ENCODE measurements at places on chromosomes 1 and 21.

DNA sequence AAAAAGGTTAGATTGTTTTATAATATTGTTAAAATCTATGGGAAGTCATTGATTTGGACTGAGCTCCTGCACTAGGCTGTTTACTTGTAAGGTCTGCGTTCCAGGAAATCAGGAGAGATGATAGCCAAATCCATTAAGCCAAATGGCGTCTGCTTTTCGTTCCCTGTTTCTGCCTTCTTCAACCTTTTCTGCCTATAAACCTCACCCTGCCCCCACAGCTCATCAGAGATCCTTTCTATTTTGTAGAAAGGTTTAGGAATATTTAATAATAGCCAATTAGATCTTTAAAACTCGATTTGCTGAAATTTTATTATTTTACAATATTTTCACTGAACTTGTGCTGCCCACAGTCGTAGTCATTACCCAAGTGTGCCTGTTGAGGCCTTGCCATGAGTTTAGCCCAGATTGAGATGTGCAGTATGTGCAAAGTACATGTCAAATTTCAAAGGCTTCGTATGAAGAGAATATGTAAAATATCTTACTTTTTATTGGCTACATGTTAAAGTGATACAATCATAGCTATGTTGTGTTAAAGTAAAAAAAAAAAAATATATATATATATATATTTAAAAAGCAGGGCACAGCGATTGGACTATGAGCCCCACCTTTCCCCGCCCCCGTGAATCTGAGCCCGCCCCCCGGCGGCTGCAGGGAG, 444 bp upstream of the IARS2 start:
- no peak for DNase-seq

DNA sequence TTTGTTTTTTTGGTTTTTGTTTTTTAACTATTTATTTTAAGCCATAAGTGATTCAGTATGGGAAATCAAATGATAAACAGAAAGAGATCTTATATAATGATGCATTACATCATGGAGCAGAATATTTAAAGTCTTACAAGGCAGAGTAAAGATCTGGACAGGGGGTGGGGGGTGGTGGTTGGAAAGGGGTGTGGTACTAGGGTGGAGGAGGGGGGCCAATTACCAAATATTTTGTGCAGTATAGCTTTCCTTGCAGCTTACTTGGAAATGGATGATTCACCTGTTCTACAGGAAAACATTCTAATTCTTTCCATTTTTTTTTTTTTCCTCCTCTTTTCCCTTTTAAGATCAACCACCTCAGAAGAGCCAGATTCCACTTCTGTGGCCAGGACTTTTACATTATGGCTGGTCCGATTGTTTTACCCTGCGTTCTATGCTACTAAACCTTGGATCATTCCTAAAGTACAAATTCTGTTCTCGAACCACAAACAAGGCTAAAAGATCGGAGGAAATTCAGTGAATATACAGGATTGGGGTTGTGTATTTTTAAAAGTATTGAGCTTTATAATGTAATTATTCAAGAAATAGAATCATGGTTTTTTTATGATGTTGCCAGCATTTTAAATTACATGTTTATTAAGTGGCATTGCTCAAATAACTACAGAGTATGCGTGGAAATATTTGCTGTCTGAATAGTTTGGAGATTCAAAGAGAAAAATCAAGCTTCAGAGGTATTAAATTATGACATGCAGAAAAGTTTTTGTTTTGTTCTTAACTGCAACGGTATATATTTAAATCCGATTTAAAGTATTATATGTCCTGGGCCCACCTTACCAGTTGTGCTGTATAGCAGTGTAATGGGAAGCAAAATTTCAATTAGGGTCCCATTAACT, 859.5 kb downstream of the USP25 start:
- no peak for DNase-seq

GRCh38 chr1:2469103-2469940, 6.8 kb upstream of the PLCH2 start:
- no peak for DNase-seq

DNA sequence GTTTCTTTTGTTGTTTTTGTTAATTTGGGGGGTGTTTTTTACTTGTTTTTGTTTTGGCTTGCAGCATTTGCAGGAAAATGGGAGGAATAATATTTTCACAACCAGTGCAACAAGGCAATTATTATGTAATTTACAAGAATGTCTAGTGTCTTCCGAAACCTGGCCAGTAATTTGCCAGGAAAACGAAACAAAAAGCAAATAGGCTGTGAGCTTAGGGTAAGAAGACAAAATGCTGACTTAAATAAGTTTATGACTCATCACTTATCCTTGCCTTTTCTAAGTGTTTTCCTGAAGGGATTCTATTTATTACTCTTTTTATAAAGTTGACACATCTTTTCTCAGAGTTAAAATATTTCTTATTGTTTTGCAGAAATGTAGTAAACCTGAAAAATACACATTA, 49.8 kb downstream of the KCNT2 start:
- DNase-seq: peak; percentile 66

DNA sequence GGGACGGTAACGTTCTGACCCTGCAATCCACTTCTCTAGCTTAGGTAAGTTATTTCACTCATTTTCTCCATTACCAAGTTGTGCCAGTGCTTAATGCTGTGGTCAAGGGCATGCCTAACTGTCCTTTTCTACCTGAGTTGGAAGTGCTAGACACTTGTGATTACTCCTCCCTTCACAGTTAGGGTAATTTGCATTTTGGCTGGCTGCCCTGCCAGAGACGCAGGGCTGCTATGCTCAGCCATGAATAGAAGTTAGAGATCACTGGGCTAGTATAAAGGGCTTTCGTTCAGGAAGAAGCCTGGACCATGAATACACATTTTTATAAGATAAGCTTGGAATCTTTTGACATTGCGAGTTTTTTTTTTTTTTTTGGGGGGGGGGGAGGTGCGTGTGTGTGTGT, 633.2 kb upstream of the NEGR1 start:
- DNase-seq: no peak

GRCh38 chr1:42239555-42239954, 75.0 kb upstream of the GUCA2A start:
- no peak for DNase-seq

DNA sequence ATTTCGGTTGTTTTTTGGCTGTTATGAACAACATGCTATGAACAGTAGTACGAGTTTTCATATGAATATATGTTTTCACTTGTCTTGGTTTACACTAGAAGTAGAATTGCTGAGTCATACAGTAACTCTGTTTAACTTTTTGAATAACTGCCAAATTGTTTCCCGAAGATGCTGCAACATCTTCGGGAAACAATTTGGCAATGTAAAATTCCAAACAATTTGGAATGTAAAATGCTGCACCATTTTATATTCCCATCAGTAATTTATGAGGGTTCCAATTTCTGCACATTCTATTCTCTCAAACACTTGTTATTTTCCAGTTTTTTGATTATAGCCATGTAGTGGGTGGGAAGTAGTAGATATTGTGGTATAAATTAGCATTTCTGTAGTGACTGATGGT, 11.6 kb downstream of the PCBP3 start:
- DNase-seq: peak; percentile 79

- DNase-seq: no peak
These were observed 152.6 kb downstream of the ZNF281 start for GRCh38 chr1:200257235-200257634.

DNA sequence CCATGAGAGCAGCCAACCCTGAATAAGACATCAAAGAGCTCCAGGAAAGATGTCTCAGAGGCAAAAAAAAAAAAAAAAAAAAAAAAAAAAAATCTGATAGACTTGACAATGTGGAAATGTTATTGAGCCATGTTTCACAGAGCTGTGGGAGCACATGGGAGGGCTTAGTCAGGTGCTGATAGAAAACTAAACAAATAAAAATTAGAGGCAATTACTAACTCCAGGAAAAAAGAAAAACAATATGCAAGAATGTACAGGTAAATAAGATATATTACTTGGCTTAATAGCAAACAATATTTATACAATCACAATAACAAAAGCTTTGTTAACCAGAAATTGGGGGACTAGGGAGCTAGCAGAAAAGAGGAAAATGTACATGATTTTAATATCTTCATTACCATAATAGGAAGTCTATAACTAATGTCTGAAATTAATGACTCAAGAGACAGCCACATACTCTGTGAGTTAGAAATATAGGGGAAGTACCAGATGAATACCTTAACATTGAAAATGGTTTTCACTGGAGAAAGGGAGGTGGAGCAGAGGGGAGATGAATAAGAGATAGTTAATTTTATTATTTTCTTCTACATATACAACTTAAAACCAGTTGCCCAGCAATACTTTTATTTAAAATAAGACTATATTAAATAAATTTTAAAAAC, 16.9 kb upstream of the RGS16 start:
- no peak for DNase-seq

GRCh38 chr1:183604815-183605214, 14.6 kb upstream of the NCF2 start:
- DNase-seq: no peak

DNA sequence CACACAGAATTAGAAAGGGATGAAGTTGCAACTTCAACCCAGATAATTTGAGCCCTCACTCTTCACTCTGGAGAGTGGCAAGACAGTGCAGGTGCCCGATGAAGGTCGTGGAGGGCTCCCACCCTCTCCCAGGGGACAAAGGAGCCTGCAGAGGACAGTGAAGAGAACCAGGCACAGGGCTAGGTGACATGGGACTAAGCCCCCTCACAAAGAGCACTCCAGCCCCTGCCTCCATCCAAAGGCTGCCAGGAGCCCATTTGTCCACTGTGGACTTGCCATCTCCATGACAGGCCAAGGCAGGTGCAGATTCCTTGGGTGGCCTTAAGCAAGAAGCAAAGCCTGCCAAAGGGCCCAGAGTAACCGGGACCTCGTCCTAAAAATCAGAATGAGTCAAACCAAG, 15.1 kb downstream of the ERRFI1 start:
- no peak for DNase-seq

DNA sequence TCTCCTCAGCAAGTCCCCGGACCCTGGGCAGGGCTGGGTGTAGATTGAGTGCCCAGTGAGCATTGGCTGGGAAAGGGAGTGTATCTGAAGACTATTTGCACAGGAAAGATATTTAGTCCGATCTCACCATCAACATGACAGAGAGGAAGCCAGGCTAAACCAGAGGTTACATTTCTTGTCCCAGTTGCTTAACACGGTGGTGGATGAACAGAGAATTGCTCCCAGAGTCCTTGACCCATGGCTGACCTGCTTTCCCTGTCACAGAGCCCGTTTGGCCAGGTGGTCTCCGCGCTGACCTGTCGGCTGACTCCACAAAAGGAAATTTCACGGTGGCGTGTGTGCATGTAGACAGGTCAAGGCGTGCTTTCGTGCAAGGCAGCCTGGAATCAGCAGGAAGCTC, 83.5 kb downstream of the BEND5 start:
- no peak for DNase-seq

GRCh38 chr21:15062606-15062965, 2.2 kb downstream of the NRIP1 start:
- DNase-seq: peak; percentile 20

- DNase-seq: no peak
These were observed 57.2 kb upstream of the ANGPTL1 start for GRCh38 chr1:178928041-178928440.

Data from fibroblast of skin of right quadriceps (primary cell).